ENCODE measurements at places on chromosomes 3 and 15. TPM values are rescaled to one million over a fixed set of nuclear protein-coding genes. Genes with fewer than 3 reads are reported as not detected.

DNA sequence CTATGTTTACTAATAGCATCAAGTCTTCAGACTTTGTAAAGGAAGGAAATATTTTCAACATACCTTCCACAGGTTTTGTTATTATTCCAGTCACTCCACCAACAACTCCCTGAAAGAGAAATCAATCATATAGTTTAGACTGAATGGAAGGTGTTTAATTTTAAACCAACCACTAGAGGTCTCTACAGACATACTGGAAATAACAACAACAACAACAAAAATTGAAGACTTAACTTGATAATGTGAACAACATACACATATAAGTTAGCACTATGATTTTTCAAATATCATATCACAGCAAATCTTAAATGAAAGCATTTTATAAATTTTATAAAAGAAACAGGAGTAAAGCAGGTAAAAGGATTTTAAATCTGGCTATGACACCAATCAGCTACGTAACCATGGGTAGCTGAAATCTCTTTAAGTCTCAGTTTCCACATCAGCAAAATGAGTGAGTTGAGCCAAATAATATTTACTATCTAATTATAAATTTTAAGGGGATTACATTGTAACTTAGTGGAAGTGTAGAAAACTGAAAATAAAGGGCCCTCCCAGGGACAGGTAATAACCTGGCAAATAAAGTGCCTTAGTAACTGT is 188.2 kb downstream of the VPS13C start:
- DNase-seq: peak; percentile 4

GRCh38 chr15:70584838-70585706 is 178.3 kb downstream of the UACA start:
- peak; percentile 97 for DNase-seq

GRCh38 chr3:102230057-102230456 is 204.8 kb upstream of the ZPLD1 start:
- DNase-seq: no peak

DNA sequence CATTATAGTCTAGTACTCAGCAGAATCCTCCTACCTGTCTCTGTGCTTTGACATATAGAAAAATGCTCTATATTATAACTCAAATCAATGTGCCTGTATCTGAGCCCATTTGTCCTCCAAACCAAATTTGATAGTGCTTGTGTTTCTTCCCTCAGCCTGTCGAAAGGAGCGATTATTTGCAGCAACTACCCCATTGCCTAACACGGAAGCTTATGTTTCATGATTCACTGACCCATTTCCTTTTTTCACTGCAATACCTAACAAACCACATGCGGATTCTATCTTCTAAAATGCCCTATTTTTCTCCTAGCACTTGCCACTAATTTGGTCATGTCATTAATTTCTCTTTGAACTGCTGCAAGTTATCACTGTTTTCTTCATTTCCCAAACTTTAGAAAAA is 1220.6 kb upstream of the CADM2 start:
- DNase-seq: no peak

DNA sequence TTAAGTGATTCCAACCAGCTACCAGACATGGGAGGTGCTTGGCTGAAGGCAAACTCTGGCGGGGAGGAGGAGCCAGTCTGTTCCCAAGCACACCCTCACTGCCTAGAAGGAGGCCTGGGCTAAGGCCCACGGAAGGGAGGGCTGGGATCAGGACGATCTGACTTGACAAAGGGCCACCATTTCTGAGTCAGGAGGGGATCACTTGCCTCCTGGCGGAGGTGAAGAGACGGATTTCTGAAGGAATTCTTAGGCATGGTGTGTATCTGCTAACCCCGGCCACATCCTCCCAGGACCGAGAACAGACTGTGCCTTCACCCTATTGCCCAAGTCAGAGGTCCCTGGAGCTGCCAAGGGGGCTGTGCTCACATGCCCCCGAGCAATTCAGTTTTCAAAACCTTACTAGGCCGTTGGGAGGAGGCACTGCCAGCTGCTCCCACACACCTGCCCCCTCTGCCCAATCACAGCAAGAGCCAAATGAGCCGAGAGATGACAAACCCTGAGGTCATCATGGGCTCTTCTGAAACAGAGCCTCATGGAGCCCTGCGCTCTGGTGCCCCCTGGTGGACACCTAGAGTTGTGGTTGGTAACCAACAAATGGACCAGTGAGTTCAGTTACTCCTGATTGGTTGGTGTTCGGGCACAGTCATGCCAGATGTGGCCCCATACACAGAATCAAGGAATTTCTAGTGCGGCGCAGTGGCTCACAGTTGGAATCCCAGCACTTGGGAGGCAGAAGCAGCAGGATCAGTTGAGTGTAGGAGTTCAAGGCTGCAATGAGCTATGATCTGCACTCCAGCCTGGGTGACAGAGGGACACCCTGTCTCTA is 6.5 kb upstream of the TNK2 start:
- DNase-seq: peak; percentile 93

DNA sequence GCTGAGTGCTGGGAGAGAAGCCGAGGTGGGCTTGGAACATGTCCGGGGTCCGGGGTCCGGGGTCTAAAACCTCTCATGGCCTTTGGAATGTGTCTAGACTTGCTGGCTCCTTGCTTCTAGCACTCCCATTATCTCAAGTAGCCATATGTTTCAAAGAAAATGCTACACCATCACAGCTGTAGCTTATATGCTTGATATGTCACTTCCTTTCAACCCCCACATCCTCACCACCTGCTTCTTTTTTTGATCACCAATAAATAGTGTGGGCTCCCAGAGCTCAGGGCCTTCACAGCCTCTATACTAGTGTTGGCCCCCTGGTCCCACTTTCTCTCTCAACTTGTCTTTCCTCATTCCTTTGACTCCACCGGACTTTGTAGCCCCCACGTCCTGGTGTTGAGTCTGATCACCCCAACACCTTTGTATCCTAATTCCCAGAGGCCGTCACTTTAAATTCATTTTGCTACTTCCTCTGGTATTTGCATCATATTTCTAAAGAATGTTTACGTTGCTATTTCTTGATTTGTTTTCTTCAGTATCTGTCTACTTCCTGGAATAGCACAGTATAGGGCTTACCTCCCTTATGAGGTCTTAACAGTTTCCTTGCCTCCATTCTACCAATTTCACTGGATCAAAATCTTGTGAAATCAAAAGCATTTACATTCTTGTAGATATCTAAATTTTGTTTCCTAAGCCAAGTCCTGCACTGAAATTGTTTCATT is 71.9 kb upstream of the CHRNB4 start:
- no peak for DNase-seq

DNA sequence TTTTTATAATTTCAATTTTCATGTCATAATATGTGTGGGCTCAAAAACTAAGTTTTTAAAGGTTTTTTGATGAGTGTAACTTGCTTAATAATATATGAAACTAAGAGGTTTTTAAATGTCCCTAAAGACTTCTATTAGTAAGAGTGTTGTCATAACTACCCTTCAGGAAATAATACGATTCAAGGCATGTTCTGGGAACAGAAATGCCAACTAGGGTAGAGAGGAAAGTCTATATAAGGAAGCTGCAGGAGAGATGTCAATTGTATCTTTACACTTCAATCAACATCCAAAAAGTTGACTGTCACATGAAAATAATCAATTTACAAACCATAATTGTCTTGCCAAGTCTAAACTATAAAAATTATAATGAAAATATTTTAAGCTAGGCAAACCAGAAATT is 76.3 kb downstream of the SMARCC1 start:
- no peak for DNase-seq

DNA sequence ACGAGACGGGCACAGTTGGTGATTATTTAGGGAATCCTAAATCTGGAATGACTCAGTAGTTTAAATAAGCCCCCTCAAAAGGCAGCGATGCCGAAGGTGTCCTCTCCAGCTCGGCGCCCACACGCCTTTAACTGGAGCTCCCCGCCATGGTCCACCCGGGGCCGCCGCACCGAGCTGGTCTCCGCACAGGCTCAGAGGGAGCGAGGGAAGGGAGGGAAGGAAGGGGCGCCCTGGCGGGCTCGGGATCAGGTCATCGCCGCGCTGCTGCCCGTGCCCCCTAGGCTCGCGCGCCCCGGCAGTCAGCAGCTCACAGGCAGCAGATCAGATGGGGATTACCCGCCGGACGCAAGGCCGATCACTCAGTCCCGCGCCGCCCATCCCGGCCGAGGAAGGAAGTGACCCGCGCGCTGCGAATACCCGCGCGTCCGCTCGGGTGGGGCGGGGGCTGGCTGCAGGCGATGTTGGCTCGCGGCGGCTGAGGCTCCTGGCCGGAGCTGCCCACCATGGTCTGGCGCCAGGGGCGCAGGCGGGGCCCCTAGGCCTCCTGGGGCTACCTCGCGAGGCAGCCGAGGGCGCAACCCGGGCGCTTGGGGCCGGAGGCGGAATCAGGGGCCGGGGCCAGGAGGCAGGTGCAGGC is 318.0 kb downstream of the FGF12 start:
- DNase-seq: peak; percentile 80

DNA sequence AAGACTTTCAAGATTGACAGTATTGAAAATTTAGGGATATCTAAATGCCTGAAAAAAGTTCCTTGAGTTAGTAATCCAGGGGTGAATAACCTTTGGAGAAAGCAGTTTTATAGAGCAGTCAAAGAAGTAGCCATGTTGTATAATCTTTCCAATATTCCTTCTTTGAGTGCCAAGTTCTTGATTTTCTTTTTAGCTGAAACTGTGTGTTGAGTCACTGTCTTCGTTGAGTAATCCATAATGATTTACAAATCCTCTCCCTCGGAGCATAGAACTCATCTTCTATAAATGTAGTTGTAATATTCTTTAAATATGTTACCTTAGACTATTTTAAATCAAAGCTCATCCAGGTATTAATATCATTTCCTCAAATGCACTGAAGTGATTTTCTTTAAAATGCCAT is 135.2 kb downstream of the BBX start:
- no peak for DNase-seq

GRCh38 chr3:22660606-22661005 is 542.5 kb upstream of the UBE2E2 start:
- DNase-seq: no peak

GRCh38 chr3:50170689-50171088 is 15.6 kb downstream of the SEMA3F start:
- no peak for DNase-seq

DNA sequence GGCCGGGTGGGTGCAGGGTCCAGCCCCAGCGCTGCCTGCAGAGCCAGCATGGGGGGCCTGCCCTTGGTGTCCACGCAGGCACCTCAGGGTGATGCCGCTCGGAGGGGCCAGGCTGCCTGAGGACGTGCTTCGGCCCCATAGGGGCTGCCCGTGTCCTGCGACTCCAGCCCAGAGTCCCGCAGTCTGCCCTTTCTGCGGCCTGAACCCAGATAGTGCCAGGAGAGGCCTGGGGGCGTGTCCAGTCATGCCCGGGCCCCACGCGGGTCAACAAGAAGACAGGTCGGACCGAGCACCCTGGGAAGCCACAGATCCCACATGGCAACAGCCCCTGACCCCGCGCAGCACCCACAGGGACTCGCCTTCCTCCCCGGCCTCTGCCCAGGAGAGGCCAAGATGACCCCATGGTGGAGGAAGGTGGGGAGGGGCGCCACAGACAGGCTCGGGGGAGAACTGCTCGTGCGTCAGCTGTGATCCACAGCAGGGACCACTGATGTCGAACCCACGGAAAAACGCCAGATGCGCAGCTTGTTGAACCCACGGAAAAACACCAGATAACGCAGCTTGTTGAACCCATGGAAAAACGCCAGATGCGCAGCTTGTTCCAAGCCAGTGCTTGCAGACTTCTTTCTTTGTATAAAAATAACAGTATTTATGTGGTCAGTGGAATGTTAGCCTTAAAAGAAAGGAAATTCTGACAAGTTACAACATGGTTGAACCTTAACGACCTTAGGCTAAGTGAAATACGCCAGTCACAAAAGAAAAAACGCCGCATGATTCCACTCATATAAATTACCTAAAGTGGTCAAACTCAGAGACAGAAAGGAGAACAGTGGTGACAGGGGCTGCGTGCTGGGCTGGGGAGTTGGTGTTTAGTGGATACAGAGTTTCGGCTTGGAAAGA is 28.5 kb downstream of the CYFIP1 start:
- DNase-seq: peak; percentile 52

GRCh38 chr3:15310491-15311370 is 21.7 kb downstream of the SH3BP5 start:
- no peak for DNase-seq

- peak; percentile 2 for DNase-seq
Observed at GRCh38 chr3:169179722-169180121, 483.8 kb downstream of the MECOM start.

DNA sequence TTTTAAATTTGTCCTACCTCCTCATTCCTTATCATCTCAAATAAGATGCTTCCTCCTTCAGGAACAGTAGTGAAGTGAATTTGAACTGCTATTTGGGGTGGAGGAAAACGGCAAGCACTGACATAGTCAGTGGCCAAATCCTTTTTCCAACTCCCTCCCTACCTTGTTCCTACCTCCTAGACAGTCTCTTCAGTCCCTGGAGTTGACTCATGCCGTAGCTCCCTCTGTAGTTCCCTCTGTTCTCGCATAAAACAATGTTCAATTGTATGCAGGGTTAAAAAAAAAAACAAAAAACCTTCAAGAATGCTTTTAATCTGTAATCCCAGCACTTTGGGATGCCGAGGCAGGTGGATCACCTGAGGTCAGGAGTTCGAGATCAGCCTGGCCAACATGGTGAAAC is 1.4 kb downstream of the UBR1 start:
- no peak for DNase-seq

DNA sequence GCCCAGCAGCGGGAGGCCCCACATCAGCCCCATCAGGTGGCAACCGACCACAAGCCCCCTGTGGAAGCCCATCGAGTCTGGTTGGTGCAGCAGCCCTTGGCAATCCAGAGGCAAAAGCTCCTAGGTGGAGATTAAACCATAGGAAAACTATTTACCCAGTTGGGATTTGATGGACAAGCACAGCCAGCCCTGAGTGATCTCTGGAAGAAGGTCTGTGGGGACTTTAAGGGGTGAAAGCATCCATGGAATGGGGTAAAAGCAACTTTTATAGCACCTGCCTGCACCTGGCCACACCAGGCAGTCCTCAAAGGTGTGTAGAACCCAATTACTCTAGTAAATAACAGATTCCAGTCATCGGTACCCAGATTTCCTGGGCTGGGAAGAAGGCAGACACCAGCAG is 206.3 kb downstream of the IGSF11 start:
- DNase-seq: no peak

DNA sequence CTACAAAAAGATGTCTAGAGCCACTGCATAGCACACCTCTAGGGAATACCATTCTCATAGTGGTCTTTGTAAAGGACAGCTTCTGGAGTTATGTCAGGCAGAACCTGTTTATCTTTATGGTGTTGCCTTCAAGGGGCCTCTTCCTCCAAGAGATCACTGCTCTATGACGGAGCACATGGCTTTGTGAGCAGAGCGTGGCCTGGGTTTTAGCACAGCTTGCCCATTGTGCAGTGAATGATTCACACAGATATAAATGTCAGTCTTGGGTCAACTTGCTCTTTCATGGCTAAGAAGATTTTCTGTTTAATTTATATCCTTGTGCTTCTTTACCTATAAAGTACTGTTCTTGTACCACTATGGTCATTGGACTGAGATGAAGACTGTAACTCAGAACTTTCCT is 41.5 kb upstream of the RBMS3 start:
- DNase-seq: no peak

GRCh38 chr3:127997016-127997415 is 55.2 kb upstream of the SEC61A1 start:
- DNase-seq: no peak

Gene KLHL40
- total RNA-seq: not detected

Gene MCF2L2
- total RNA-seq: 6.4 TPM

Gene NANOGP8
- 221 TPM for total RNA-seq

Gene CATSPER2
- 0.41 TPM for total RNA-seq

Gene EXD1
- 0.22 TPM for total RNA-seq

Gene TRIM42
- not detected for total RNA-seq

Gene SLC51A
- total RNA-seq: 0.30 TPM

Measured in H7 (cell line).